ENCODE measurements at places on chromosomes 11 and 22.

- DNase-seq: no peak
These were observed 802 bp downstream of the KBTBD3 start for GRCh38 chr11:106076171-106076918.

DNA sequence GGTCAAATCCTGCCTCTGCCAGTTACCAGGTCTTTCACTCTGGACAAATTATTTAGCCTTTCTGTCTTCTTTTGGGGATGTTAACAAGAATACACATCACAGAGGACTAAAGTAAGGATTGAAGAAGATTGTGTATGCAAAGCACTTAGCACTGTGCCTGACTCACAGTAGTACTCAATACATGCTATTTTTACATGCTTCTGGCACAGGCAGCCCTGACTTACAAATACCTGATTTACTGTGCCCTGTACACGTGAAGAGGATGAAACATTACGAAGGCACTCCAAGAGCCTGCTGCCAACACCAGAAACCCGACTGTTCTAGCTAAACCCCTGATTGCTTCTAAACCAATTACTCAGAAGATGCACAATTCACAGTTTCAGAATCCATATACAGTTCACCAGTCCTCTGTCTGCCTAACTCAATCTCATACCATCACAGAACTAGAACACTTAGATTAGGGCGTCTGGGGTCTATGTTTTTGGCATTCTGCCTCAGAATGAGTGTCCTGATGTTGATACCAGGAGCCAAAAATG is 300.9 kb upstream of the DDI1 start:
- DNase-seq: no peak

DNA sequence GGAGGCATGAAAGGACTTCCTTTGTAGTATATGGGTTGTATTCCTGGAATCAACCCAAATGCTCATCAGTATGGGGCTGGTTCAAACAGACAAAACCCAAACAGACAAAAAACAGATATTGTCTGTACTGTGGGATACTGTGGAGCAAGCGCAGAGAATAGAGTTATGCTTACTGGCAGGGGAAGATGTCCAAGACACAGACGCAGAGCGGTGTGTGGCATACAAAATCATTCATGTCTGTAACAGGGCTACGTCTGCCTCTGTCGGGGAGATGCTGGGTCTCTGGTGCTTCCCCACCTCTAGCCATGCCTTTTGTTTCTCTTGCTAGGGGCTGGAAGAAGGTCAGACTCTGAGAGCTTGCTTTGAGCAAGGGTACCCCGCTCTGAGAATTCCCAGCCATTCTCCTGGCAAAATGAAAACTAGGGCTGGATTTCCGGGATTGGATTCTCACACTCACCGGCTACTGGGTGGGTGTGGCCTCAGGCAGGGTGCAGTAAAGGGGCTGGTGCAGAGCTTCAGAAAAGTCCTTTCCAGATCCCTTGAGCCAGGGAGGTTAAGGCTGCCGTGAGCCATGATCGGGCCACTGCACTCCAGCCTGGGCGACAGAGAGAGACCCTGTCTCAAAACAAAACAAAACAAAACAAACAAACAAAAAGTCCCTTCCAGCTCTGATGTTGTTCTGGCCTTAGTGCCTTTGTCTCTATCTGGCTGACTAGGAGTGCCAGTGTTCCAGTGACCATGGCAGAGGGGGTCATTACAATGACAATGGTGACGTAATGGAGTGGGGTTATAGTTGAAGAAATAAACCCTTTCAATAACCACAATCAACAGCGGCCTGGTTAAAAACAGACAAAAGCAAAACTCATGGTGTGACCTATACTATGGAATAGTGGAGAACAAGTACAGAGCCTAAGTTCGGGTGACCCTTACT is 2.9 kb upstream of the ABCC8 start:
- DNase-seq: no peak

GRCh38 chr11:12540913-12541582 is 133.2 kb upstream of the TEAD1 start:
- no peak for DNase-seq

- no peak for DNase-seq
These were observed 96.9 kb downstream of the SBF2 start for GRCh38 chr11:10197091-10197490.

- DNase-seq: no peak
These were observed 61.2 kb downstream of the GUCY1A2 start for GRCh38 chr11:106957030-106957482.

DNA sequence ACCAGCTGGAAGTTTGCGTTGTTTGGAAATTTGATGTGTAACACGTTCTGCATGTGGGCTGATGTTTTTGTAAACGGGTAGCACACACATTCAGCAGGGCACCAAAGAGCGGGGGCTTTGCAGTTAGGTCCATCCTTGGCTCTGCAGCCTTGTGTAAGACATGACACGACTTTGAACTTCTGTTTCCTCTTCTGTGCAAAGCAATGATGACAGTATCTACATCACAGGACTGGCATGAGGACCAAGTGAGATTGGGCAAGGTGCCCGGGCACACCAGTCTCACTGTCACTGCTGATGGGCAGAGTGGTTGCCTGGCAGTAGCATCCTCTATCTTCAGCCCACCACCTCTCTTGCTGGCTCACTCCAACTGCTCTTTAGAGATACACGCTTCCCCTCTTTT is 3.3 kb downstream of the TCN2 start:
- DNase-seq: no peak

GRCh38 chr11:70413151-70413550 is 14.8 kb downstream of the CTTN start:
- DNase-seq: no peak

- no peak for DNase-seq
These were observed 22.3 kb upstream of the KCNJ11 start for GRCh38 chr11:17410606-17411379.

DNA sequence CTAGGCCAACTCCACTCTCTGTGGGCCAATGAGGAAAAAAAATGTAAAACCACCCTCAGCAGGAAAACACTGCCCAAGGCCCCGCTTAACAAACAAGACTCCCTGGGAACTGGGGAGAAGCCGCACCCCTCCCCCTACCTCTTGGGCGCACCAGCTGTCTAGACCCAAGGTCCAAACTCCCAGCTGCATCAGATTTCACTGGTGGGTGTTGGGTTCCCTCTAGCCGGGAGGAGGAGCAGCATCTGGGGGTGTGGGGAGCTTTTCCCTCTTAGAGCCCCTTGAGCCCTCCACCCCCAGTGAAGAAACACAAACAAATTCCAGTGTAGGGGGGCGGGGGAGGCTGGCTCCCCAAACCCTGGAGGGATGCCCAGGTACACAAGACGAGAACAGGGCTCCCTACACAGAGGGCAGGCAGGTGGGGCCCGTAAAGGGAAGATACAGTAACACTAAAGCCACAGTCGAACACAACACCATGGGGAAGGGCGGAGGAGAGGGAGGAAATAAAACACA is 64.9 kb downstream of the NECTIN1 start:
- no peak for DNase-seq

- no peak for DNase-seq
These were observed 25.9 kb upstream of the ROBO3 start for GRCh38 chr11:124839128-124839971.

- DNase-seq: no peak
These were observed 142.9 kb downstream of the NCAM1 start for GRCh38 chr11:113103932-113104690.

DNA sequence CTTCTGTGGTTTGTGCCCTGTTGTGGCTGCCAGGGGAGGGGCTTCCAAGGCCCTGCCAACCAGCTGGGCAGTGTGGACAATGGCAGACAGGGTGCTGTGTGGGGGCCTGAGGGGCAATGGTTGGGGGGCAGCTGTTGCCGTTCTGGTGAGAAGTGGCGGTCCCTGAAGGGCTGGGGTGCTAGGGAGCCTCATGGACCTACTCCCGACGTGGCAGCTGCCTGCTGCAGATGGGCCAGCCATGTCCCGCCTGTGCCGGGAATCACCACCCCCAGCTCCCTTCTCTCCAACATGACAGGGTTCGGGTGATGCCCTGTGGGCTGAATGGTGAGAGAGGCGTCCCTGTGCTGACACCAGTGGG is 74.2 kb downstream of the KCNQ1 start:
- no peak for DNase-seq

DNA sequence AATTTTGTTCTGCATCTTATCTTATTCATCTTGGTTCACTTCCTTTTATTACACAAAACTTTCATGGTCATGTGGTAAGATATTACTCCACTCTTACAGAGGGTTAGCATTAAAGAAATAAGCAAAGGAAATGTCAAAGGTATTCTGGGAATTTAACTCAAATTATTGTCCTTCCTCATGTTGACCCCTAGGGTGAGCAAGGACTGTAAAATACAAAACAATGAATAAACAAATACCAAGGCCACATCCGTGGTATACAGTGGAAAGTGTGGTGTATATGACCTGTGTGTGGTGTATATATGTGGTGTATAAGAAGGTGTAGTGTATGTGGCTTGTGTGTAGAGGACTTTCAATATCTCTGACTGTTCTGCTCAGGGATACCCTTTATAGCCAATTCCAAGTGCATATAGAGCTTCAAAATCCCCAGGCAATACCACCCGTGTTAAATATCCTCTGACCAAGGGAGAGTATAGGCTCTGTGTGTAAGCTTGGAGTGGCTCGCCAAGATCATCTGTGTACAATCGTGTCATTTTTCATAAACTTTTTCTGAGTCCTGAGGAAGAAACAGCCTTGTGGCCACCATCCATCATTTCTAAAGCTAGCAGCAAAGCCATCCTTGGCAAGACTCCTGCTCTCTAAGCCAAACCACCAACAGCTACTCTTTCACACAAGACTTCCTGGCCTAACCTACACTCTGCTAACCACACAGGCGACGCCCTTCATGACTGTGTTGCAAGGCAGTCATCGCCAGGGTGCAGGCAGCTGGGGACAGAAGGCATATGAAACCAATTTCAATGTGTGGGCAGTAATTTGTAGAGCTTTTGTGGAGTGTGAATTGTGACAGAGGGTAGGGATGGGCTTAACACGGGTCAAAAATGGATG is 548.0 kb downstream of the ETS1 start:
- DNase-seq: peak; percentile 72

DNA sequence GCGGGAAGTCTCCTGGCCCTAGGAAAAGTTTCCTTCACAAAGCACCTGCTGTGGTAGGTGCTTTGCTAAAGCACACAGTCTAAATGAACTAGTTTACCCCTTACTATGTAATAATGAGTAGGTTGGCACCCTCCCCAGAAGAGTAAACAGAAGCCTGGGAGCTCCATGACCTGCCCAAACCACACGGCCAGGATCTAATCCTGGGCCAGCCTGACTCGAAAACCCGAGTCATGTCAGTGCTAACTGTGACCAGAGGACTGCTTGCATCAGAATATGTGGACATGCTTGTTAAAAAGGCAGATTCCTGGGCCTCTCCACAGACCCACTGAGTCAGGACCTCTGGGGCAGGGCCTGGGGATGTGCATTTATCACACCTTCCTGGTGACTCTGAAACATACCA is 67.7 kb downstream of the PANX1 start:
- no peak for DNase-seq

GRCh38 chr11:94735907-94736306 is 32.2 kb upstream of the AMOTL1 start:
- no peak for DNase-seq

Data from stimulated activated CD8-positive, alpha-beta memory T cell treated with anti-CD3 and anti-CD28 coated beads, Interleukin-15, amount 100 ng/mL, for 4 hours (primary cell).